ENCODE measurements at places on chromosomes 3 and 15.

DNA sequence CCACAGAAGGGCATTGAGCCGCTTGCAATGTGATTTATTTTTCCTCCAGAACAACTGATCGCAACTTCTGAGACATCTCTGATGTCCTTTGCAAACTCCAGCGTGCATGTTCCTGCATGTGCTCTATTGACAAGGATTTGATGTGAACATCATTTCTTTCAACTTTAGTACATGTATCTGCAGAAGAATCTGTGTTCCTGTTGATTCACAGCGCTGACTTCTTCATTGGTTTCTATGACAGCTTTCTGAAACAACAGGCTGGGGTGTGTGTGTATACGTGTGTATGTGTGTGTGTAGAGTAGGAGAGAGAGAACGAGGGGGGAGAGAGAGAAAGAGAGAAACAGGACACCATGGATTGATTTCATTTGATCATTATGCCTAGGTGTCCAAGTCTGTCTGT, 56.7 kb upstream of the CMTM8 start:
- DNase-seq = no peak

DNA sequence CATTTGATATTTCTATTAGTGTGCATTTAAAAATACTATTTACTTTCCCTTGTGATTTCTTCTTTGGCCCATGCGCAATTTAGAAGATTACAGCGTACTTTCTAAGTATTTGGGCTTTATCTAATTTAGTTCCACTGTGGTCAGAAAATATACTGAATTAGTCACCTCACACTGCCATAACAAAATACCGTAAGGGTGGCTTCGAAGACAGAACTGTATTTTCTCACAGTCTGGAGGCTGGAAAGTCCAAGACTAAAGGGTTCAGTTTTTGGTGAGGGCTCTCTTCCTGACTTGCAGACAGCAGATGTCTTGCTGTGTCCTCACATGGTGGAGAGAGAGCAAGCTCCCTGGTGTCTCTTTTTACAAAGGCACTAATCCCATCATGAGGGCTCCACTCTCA, 286.2 kb downstream of the ADAMTSL3 start:
- no peak for DNase-seq

DNA sequence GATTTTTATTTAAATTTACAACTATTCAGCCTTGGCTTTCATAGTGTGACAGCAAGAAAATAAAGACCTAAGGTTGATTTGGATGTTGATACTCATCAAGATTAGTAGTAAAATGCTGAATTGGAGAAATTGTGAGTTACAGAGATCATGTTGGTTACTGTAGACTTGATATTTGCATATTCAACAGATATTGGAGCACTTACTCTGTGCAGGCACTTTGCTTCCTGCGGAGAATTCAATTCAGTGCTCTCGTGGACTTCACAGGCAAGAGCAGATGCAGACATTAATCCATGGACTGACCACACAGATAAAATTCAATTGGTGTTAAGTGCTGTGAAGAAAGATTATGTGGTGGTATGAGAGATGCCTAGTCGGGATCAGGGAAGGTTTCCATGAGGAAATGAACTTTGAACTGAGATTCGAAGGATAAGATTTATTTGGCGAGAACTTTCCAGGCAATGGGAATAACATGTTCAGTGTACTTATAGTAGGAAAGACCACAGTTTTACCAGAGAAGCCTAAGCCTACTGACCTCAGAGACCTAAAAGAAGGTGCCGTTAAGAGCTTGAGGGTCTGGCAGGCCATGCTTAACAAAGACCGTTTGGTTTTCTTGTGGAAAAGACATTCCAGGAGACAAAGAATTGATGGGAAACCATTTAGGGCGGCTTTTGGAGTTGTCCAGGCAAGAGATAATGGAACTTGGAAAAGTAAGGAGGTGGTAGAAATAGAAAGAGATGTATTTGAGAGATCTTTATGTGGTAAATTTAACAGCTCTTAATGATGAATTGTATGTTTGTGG, 4.3 kb downstream of the SELENOT start:
- DNase-seq = no peak

- DNase-seq = no peak
These were observed 85.5 kb upstream of the ROBO2 start for GRCh38 chr3:76954412-76954811.

- DNase-seq = no peak
These were observed 13.7 kb downstream of the CD200 start for GRCh38 chr3:112346491-112347122.

DNA sequence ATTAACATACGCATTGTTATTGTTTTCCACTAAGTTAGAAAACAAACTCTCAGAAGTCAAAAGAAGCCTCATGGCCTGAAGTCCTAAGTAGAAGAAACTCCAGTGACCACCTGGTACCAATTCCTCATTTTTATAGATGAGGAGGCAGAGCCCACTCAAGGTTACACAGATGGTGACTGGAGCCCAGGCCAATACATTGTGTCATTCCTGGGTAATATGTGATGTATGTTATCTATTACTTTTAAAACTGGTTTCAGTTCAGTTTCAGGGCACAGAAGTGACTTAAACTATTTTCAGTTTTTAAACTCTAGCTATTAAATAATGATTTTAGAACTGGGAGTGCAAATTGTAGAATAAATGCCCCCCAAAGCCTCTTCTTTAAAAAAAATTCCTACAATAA, 66.7 kb upstream of the STXBP5L start:
- no peak for DNase-seq

DNA sequence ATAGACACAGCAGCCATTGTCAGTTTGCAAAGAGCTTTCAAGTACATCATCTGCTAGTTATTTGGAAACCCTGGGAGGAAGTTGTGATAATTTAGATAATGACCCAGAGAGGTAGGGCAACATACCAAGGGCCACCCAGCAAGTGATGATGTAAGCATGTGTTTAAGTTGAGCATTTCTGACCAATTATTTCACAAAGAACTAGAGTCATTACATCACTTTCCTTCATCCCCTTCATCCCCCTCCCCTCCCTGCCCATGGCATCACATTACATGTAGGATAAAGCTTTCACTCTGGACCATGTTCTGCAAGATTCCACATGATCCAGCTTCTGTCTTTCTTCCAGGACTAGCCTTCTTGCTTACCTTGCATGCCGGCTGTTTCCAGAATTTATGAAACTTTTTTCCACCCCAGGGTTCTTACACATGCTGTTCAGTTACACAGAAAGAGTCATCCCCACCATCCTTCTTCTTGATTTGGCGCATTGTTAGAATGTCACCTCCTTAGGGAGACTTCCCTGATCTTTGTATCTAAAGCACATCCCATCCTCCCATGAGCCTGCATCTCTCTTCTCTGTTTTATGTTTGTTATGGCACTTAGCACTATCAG, 71.3 kb downstream of the PTPRG start:
- DNase-seq = no peak

DNA sequence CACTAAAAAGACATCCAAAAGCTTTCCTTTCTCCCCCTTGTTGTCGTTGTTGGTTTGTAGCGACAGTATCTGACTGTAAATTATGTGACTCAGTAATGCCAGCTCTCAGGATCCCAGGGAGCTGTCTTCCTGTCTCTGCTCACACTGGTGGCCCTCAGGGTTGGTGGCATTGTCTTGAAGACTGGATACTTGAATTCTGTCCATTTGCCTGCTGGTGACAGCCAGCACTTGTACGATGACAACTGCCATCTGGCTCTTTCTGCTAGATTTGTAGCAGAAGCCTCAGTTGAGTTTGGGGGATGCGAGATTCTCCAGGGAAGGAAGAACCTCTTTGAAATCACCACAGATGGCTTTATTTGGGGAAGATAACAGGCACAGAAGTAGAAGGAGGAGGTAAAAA, 120.8 kb downstream of the ARPP21 start:
- no peak for DNase-seq
